ENCODE measurements at places on chromosomes 2 and 18.

DNA sequence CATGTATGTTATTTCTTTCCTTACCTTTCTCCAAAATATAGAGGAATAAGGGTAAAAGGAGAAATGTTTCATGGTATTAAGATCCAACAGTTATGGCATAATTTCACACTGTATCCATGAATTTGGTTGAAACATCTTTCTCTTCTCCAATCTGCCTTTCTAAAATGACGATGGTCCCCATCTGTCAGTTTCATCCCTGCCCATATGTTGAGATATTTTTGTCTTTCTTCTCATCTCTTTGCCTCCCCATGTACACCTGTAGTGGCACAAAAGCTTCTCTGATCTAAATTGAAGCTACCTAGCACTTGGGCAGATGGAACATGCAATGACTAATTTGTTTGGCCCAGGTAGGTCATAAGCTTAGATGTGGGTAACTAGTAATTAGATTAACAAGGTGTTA lies 90.7 kb upstream of the LRRTM1 start:
- no peak for DNase-seq

- no peak for DNase-seq
Measured at GRCh38 chr2:112634874-112635157, 10.9 kb upstream of the SLC20A1 start.

GRCh38 chr2:112606547-112606946 lies 22.1 kb downstream of the CHCHD5 start:
- DNase-seq: no peak

DNA sequence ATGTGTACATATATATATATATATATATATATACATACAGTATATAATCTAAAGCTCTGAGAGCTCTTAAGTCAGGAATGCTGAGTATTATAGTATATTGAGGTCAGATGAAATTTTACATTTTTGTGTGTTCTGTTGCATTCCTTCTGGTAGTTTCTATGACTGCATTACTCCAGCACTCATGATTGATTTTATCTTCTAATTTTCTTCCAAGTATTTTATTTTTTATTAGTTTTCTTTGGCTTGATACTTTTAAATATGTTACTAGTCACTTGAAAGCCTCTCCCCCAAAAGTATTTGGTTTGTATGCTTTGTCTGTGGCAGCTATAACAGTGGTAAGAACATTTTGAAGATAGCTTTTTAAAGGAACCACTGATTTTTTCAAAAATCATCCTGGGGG lies 25.0 kb downstream of the METTL21A start:
- no peak for DNase-seq

DNA sequence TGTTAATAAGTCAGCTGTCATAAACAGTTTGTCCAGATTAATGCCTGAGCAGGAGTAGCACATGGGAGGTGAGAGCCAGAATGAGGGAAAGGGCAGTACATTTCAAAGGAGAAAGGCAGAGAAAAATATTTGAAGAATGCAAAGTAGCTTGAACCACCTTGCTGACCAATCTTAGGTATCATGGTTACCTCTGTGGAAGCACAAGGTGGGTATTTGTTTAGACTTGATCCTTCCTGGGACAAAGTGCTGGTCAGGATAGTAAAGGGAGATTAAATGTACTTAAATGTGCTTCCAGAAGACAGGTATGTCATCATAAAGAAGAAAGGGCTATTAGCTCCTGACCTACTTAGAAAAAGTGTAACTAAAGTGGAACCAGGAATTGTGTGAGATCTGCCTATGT lies 105.0 kb downstream of the LRRTM1 start:
- DNase-seq: no peak

- DNase-seq: no peak
Measured at GRCh38 chr2:157283468-157283867, 26.0 kb downstream of the GALNT5 start.

GRCh38 chr18:67433971-67434370 lies 82.5 kb downstream of the DSEL start:
- DNase-seq: no peak

GRCh38 chr2:19119326-19120001 lies 239.0 kb downstream of the OSR1 start:
- no peak for DNase-seq

DNA sequence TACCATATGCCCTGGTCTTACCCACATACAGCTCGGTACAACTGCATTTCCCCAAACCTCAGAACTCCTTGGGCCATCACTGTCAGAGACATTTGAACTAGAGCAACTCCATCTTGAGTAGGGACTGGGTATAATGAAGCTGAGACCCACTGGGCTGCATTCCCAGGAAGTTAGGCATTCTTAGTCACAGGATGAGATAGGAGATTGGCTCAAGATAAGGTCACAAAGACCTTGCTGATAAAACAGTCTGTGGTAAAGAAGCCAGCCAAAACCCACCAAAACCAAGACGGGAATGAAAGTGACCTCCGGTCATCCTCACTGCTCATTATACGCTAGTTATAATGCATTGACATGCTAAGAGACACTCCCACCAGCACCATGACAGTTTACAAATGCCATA lies 131.3 kb downstream of the PIK3C3 start:
- no peak for DNase-seq
